ENCODE measurements at places on chromosomes 2 and 18.

DNA sequence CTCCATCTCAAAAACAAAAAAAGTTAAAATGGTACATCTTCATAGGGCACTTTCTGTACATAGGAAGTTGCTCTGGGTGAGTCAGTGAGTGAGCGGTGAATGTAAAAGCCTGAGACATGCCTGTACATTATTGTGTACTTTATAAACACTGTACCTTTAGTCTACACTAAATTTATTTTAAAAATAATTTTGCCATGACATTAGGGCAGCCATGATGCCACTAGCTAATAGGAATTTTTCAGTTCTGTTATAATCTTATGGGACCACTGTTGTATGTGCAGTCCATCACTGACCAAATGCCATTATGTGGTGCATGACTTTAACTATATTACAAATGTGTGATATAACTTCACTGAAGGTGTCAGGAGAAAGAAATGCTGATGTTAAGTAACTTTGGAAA lies 11.0 kb upstream of the TXNDC2 start:
- DNase-seq = no peak

GRCh38 chr2:67216103-67216502 lies 181.0 kb upstream of the ETAA1 start:
- no peak for DNase-seq

- DNase-seq = no peak
Observed at GRCh38 chr2:135164431-135164830, 112.3 kb downstream of the RAB3GAP1 start.

- no peak for DNase-seq
Observed at GRCh38 chr2:280650-281110, 7.2 kb downstream of the ALKAL2 start.

DNA sequence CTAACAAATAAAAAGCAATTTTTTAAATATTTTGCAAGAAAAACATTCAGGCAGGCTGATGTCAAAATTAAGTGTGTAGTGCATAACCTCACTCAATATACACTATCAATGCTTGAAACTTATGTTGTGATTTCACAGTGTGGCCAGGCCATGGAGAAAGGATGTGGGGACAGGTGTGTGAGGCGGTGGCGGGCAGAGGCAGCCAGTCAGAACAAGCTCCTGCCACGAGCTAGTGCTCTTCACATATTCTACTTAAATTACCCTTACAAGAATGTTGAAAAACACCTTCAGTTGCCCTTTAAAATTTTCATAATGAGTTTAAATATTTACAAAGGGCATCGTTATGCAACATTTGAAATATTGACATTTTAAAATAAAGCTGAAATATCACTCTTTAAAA lies 43.2 kb downstream of the CYB5A start:
- no peak for DNase-seq

GRCh38 chr2:100119235-100119634 lies 23.2 kb downstream of the AFF3 start:
- no peak for DNase-seq

GRCh38 chr2:207071820-207072219 lies 93.9 kb downstream of the KLF7 start:
- no peak for DNase-seq

All from right atrium auricular region (tissue), 2 donors.